ENCODE measurements at places on chromosomes 2 and 18.

DNA sequence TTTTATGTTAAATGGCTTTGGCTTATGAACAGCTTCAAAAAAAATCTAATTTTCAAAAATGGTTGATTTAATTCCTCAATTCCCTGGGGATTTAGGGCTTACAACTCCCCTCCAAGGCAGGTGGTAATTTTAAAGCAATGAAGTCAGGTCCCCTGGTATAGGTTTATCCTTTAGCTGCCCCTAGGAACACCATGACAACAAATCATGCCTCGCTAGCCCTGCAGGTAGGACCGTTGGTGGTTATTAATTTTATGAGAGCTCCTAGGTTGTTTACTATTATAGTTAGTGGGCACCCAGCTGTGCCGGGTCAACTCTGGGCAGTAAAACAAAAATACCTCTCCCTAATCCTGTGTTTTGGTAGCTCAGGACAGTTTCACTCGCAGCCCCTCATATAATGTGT, 26.2 kb upstream of the MBOAT2 start:
- no peak for DNase-seq

DNA sequence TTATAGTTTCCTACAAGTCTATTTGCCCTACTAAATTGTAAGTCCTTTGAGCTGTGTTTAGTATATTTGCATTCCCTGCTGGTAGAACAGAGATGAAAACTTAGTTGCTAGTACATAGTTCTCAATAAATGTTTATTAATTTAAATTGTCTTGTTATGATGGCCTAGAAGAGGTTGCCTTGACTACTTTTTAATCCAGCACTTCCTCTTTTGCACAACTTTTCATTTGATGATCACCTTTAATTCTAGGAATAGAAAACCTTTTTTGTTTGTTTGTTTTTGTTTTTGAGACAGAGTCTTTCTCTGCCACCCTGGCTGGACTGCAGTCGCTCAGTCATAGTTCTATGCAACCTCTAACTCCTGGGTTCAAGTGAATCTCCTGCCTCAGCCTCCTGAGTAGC, 6.7 kb downstream of the CFAP36 start:
- DNase-seq, result no peak

DNA sequence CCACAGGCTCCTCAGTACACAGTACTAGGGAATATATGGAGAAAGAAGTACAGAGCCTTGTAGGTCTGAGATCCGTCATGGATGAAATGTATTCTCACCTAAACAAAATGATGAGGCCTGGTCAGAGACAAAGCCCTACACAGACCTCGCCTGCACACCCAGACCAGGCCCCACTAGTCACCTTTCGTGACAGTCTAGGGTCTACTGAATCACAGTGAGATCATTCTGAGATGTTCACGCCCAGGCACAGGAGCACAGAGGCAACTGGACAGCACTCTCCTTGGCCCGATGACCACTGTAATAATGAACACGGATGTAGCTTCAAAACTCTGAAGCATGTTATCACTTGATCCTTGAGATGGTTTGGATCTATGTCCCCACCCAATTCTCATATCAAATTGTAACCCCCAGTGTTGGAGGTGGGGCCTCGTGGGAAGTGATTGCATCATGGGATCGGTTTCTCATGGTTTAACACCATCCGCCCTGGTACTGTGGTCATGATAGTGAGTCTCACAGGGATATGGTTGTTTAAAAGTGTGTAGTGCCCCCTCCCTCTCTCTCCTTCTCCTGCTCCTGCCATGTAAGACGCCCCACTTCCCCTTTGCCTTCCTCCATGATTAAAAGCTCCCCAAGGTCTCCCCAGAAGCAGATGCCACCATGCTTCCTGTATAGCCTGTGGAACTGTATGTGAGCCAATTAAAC, 15.1 kb downstream of the DOCK10 start:
- DNase-seq, result no peak

DNA sequence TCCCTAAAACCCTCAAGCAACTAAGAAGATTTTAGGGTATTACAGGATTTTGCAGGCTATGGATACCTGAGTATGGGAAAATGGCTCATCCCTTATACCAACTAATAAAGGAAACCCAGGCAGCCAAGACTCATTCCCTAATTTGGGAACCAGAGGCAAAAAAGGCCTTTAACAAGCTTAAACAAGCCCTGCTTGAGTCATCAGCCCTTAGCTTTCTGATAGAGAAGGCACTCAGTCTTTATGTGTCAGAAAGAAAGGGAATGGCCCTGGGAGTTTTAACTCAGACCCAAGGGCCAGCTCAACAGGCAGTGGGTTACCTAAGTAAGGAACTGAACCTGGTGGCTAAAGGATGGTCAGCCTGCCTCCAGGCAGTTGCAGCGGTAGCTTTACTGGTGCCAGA, 96.9 kb upstream of the RMP24 start:
- DNase-seq, result no peak

GRCh38 chr2:198385326-198385725, 580.9 kb downstream of the PLCL1 start:
- peak; percentile 49 for DNase-seq
